ENCODE measurements at places on chromosomes 12 and 14.

DNA sequence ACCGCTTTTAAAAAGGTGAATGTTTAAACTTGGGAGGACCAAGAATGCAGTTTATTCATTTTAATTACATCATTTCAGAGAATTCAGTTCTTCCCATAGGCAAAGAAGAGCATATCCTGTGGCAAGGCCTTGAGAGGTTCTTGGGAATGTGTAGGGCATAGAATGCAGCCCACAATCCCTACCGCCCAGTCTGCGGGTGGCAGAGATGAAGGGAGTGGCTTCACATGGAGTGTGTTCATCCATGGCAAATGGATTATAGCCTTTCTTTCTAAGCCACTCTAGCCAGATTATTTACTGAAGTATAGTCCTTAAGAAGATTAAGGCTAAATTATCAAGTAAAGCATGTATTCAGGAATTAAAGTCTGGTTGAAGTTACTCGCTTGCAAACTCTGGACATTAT is 97.4 kb downstream of the TSPAN8 start:
- no peak for DNase-seq

GRCh38 chr14:92109490-92109889 is 3.1 kb upstream of the ATXN3 start:
- DNase-seq, result no peak

GRCh38 chr14:89842837-89843236 is 111.7 kb downstream of the EFCAB11 start:
- no peak for DNase-seq

DNA sequence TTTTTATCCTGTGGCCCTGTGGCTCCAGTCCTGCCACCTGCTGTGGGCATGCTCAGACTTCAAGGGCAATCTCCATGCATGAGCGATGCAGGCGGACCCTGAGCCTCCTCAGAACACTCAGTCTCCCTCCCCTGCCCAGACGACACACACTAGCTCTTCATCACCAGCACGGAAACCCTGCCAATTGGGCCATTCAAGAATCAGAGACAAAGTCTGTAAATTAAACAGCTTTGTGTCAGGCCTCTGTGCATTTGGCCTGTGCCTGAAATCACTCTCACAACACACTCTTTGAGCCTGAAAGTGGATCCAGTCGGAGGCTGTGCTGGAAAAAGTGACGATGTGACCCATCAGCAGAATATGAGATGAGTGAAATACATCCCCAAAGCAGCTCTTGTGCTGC is 12.5 kb downstream of the POU6F1 start:
- no peak for DNase-seq

GRCh38 chr14:31205681-31206535 is 1.7 kb downstream of the HECTD1 start:
- DNase-seq, result no peak

- no peak for DNase-seq
These were observed 86.4 kb upstream of the RPH3A start for GRCh38 chr12:112705037-112705632.

All from CD4-positive, alpha-beta T cell treated with Interleukin-6 for 4 hours (primary cell).